ENCODE measurements at places on chromosomes 4 and X.

DNA sequence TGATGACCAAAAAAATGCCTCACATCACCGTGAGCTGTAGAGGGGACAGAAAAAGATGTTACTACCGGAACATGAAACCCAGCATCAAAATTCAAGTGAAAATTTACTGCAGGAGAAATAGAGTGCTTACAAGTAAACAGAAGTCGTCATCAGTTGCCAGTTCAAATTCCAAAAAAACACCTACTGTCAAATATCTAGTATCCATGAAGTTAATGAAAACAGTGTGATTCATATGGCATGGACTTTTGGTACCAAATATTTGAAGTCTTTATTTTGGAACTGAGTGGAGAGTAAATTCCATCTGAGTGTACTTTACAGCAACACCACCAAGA lies 388.9 kb upstream of the SPOCK3 start:
- no peak for DNase-seq

- peak; percentile 30 for DNase-seq
Measured at GRCh38 chr4:88211473-88212252, 53.2 kb upstream of the ABCG2 start.

DNA sequence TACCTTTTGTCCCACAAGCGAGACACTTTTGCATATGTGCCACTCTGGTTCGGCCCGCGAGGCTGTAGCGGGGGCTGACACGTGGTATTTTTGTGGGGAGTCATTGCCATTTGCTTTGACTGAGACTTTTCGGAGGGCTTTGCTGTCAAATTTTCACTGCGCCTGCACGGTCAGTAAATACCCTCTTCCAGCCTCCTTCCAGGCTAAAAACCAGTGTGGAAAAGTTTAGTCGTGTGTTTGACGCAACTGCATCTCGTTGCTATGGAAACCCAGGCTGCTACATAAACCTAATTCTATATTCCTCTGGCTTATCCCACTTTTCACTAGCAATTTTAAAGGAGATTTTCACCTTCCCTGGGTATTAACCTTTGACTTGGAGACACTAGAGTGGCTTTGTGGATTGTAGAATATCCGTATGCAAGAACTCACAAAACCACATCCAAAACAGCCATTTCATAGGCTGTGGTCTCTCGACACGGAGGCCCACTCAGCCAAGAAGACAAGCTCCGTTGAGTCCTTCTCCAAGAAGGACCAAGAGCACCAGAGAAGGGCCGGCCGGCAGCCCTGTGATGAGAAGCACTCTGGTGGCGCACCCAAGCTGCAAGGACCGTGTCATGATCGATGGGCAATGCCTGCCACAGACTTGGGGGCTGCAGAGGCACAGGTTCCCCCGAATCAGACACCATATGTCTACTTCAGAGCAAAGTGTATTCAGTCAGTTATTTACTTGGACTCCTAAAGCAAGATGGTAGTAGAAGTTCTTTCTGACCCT lies 38.4 kb upstream of the ENPP6 start:
- no peak for DNase-seq

DNA sequence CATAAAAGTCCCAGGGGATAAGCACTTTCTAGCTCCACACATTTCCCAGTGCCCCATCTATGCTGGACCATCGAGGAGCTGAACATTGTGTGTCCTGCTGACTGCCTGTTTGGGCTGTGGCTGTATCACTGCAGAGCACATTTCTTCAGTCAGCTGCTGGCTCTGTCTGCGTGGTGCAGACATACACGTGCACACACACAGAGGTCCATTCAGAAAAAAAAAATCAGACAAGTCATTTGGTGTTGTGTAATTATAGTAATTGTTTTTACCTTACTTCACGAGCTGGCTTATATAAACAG lies 1.1 kb upstream of the PDLIM3 start:
- DNase-seq: peak; percentile 2

- DNase-seq: no peak
Measured at GRCh38 chr4:71550220-71551165, 211.7 kb downstream of the SLC4A4 start.

DNA sequence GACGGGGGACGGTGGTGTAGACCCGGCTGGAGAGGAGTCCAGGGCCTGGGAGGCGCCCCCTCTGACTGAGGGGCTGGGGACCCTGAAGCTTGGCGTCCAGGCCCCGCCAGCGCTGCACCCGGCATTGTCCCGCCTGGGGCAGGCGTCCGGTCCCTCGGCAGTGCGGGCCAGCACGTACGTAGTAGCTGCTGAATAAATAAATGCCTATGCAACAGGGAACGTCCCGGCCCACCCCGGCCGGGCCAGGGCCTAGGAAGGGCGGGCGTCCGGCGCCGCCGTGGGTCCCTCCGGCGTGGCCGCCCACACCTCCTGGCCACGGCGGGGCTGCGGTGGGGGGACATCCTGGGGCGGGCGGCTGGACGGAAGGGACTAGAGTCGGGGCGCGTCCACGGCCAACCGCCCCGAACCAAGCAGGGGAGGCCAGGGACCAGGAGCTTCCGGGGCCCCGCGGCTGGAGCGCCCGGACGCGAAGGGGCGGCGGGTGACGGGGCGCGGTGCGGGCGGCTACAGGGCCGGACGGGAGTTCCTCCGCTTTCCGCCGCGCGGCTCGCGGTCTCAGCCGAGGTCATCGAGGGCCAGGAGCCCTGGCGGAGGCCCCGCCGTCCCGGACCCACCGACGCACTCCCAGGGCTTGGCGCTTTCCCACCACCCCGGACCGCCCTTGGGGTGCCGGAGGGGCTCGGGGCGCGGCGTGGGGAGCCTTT lies 886 bp upstream of the WWC2 start:
- DNase-seq: peak; percentile 20

- no peak for DNase-seq
Measured at GRCh38 chrX:43002526-43003203, 224.7 kb upstream of the PPP1R2C start.

DNA sequence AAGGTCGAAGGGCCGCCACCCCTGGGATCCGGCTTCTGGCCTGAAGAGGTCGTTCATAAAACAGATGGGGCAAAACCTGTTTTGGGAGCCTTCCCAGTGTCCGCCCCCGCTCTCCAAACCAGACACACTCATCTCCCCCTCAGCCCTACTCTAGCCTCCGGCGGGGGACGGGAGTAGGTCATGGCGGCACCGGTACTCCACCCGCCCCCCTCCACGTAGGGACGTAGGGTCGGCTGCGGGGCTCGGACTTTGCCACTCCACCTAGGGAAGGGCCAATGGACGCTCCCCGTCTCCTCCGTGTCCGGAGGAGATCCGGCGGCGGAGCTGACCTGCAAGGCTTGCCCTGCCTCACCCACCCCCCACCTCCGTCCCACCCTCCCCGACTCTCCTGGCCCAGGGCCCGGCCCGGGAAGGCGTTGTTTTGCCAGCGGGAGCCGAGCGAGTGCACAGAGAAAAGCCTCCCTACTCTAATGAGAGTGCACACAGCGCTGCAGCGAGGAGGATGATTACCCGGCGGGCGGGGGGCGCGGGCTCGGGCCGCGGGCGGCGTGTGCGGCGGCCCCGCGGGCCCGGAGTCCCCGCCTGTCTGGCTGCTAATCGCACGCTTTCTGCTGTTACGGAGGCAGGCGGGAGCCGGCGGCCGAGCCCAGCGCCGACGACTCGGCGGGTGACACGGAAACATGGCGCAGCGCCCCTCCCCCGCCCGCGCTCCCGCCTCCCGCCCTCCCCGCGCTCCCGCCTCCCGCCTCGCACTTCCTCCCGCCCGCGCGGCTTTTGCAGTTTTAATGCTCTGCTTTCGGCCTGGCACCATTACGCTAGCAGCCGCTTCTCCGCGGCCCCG lies 8.3 kb upstream of the BCOR start:
- DNase-seq: peak; percentile 88

DNA sequence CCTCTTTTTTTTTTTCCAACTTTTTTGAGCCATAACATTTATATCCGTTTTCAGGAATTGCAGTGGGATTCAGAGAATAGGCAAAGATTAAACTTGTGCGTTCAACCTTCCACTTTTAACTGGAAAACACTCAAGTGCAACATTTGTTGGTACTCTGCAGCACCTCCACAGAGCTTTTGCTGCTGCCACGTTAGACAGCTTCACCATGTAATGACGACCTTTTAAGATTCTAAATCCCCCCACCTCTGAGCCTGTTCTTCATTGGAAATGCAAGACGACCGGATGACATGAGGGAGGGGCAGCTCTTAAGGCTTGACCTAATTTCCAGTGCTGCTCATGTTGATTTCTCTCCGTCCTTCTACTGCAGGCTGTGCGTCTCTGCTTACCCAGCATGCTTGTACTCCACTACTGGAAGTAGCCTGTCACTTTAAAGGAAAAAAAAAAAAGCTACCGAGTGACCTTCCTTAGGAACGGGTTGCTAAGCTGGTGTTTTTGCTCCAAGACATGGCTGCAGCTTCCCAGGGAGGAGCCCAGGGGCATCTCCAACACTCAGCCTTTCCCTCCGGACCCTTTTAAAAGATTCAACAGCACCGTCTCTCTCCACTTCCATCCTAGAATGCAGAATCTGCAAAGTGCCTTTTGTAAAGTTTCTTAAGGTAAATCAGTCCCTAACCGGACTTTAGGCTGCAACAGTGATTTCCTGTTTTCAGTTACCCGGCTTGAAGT lies at the start of gene CC2D2A:
CC2D2A (plus strand) TSS at position 481 of the 726 bp plus-strand sequence. CDS start 6,051 bp downstream, outside the sequence.
- DNase-seq: peak; percentile 46

DNA sequence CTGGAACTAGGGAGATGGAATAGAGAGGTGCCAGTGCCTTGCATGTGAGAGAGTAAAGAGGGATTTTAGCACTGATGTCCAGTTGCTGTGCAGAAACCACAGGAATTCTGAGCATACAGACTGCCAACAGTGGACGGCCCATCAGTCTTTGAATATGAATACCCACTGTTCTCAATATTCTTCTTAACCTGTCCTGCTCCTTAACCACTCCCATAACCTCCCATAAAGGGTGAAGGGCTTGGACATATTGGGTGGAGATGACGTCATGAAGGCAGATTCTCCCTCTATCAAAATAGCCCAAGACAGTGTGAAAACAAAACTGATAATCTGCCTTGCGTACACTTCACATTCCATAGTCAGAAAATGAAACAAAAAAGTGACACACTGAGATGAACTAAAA lies 1313.7 kb upstream of the PABPC4L start:
- DNase-seq: no peak

DNA sequence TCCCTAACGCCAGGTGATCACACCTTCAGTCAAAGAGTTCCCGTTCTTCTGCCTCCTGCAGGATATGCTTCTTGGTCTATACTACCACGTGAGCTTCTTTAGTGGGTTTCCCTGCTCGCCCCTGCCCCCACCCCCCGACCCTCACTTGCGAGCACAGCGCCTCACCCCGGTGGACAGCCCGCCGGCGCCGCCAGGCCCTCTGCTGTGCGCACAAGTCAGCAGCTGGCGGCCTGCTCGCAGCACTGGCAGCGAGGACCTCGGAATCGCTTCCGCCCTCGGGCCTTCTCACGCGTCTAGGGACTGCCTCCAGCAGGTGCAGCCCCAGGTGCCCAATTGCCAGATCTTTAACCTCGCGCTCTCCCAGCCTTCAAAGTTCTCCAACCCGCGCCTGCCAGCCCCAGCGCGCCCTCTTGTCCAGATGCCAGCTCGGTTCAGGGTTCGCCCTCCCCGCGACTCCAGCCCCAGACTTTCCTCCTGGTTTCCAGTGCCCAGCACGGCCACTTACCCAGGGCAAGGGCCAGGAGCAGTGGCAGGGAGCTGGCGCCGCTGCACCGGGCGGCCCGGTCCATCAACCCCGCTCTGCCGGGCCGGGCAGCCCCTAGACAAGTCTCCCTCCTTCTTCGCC lies 454 bp downstream of the BTC start:
- DNase-seq: peak; percentile 76

- no peak for DNase-seq
Measured at GRCh38 chr4:1750381-1751154, 29.2 kb downstream of the TACC3 start.

DNA sequence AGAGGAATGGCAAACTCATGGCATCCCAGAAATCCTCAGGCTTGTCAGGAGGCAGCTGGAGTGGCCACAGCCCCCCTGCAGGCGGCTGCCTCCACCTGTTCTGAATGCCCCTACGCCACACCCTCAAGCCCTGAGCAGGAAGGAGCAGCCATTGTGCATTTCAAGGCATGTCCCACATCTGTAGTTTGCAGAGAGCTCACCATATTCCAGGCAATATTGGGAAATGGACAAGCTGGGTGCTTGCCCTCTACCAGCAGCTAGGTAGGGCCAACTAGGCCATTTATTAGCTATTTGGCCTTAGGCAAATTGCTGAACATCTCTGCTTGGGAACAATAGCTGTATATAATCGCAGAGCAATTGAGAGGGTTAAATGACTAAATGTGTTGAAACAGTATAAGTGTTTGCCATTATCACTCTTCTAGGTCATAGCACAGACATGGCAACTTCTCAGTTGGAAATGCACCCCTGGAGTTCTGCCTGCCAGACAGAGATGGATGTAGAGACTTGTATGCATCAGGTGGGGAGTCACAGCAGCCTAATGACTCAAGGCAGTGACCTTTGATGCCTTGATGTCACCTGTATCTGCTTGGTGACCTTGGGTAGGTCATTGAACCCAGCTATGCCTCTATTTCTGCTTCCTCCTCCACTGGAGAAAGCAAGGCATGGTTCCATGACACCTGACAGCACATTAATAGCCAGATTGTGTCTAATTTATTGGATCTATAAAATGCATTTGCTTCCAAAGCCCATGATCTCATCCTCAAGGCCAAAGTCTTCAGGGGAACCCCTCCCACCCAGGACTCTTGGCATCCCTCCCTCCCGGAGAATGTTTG lies 52.8 kb downstream of the FHDC1 start:
- peak; percentile 59 for DNase-seq

GRCh38 chr4:105140684-105141490 lies 5.8 kb upstream of the TET2 start:
- DNase-seq: peak; percentile 43

- DNase-seq: no peak
Measured at GRCh38 chr4:92263010-92263409, 40.8 kb upstream of the GRID2 start.

DNA sequence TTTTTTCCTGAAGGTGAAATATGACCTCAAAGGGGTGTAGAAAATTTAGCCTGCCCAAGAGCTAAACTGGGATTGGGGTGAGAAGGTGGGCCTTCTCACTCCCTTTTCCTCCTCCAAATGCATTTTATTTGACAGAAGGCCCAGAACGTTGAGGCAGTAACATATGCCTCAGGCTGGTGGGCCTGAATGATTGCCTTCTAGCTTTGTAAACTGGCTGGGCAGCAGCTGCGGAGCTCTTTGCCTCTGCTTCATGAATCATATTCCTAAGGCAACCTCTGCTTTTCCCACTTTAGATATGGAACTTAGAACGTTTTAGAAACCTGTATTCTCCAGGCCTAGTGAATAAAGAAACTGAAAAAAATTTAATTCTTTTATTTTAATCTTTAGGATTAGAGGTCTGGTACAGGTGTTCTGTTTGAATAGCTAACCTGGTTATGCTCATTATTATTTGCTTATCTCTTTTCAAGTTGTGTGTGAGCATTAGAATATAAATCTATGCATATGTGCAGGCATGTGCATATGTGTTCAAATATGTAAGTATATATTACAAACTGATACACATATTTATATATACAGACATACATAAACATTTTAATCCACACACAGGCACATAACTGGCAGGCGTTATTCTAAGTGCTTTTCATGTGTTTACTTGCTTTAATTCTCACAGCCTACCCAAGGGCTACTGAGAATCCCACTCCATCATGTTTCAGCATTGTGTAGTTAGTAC lies 11.5 kb downstream of the PRDM8 start:
- peak; percentile 37 for DNase-seq

Data from NCI-H69 (cell line).